ENCODE measurements at places on chromosomes 3 and 15.
A peak's percentile ranks its signal among the peaks of the same experiment; 100 is the strongest.

DNA sequence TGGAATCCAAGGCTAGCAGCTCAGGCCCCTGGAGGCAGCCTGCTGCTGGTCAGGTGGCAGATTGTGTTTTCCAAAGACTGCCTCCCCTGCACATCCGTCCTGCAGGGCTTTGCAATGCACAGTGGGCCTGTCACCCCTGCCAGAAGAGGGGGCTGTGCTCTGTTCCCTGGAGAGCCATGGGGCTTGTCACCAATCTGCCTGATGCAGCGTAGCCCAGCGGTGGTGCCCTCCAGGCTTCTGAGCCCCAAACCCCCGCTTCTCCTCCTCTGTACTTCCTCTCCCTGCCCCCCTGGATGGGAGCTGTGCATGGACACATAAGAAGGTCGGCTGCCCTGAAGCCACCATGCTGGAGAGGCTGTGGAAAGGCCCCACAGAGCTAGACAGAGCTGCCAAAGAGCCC, 10.0 kb upstream of the PLXNA1 start:
- DNase-seq = no peak

GRCh38 chr3:40588406-40588805, 63.6 kb downstream of the ZNF621 start:
- DNase-seq = no peak

- DNase-seq = no peak
These were observed 87.6 kb downstream of the LRIG1 start for GRCh38 chr3:66413151-66413751.

- peak; percentile 78 for DNase-seq
These were observed 4.8 kb downstream of the RARRES1 start for GRCh38 chr3:158727206-158728060.

GRCh38 chr3:59565125-59565524, 515.3 kb upstream of the CFAP20DC start:
- DNase-seq = no peak

DNA sequence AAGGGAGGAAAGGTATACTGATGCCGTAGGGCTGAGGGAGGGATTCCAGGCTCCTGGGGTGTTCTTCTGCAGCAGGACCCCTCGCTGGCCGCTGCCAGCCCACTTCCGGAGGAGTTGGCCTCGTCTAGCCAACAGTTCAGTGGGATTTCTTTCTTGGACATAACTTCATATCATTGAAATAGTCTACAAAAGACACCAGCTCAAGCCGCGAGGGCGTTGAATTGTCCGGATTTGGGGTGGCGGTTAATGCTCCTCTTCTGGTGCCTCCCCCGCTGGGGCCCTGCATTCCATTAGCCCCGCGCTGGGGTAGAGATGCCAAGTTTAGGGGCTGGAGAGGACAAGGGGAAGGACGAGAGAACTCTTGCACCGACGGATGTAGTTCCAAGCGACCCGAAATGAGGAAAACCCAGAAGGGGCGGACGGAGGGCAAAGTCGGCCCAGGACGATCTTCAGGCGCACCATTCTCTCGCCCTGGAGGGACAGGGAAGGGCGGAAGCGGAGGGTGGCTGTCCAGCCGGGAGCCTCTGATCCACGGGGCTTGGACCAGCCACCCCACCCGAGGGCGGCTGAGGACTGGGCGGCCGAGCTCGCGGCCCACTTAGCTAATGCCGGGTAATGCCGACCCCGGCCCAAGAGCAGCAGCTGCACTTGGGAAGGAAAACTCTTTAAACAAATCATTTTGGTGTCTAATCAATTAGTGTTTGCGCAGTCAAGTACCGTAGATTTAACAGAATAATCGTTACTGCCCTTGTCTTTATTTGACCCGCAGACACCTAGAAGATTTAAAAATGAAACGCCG, 4.7 kb upstream of the ONECUT1 start:
- DNase-seq = no peak

DNA sequence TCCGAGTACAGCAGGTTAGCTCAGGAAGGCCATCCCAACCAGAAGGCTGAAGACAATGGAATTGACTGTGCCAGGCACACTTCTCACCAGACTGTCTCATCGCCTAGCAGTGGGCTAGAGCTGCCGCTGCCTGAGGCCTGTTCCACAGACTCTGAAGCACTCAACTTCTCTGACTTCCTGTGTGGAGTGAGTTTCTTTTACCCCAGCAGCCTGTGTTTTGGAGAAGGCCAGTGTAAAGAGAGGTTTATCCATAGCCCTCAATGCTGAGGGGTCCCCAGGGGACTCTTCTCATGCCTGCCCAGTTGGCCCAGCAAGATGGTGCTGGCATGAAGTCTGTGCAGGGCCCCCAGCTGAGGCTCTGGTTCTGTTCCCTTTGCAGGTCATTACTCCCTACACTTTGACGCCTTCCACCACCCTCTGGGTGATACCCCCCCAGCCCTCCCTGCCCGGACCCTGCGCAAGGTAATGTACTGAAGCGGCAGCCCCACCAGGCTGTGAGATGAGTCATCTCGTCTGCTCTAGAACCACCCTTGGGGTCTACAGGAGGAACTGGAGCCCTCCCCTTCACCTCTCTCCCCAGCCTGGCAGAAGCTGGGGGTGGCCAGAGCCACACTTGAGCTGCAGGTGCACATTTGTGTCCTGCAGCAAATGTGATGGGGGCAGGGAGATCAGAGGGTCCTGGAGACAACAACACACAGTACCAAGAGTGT, 5.2 kb upstream of the MANF start:
- DNase-seq = no peak

- no peak for DNase-seq
These were observed 241.7 kb upstream of the MDFIC2 start for GRCh38 chr3:70554170-70554569.

DNA sequence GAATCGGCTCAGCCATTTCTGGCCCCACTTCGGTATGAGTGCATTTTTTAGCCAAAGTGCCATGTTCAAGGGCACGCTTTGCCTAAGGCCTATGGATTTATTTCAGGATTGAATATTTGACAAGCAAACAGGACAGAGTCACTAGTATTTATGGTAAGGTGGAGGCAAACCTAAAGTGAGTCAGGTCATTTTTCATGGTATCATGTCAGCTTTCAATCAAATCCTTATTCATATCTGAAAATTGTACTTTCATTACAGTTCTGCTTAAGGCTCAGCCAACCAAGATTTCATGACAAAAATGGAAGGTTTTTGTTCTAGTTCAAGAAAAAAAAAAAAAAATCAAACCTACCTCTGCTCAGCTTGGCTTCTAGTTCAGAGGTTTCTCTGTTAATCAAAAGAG, 30.5 kb upstream of the ICE2 start:
- DNase-seq = no peak

DNA sequence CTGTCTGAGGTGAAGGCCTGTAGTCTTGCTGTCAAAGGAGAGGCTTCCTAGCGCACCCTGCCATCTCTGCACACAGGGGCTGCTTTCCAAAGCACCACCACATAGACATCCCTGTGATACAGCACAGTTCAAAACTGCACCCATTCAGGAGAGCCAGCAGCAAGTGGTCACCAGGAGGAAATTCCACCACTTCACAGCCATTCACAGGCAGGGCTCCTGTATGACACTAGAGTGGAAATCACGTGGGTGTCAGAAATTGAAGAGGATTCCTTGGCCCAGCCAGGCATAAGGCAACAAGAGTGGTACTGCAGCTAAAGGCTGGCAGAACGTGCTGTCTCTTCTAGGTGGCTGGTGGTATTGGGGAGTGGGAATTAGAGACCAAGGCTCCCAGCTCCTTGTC, 102.8 kb downstream of the RFTN1 start:
- DNase-seq = no peak

DNA sequence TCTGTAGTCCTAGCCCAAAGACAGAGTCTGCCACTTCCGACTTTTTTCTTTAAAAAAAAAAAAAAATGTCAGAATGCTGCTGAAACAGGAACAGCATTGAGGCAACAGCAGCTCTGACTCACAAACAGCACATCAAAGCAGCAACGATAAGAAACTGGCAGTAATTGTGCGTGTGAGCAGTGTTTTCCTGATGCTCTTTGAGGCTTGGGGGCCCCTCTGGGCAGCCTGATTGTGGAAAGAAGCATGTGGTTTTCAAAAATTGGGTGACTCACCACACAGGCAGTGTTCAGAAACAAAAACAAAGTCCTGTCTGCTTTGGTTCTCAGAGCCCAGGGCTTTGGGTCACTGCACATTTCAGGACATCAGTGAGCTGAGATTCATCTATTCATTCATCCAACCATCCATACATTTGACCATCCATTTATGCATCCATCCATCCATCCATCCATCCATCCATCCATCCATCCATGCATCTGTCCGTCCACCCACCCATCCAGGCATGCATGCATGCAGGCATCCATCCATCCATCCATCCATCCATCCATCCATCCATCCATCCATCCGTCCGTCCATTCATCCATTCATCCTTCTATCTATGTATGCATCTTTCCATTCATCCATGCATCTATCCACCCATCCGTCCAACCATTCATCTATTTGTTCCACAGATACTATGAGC, 308.4 kb downstream of the RPLP1 start:
- DNase-seq = peak; percentile 78

DNA sequence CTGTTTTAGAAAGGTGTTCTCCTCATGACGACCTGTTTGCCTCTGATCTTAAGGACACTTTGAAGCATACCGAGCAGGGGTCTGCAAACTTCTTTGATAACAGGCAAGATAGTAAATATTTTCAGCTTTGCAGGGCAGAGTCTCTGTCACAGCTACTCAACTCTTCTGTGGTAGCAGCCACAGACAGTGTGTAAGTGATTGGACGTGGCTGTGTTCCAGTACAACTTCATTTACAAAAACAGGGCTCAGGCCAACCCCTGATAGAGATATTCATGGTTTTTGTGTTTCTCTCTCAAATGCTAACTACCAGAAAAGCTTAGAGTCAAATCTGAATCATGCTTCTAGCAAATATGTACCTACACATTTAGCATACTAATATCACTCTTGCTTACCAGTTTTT, 51.5 kb downstream of the TGFBR2 start:
- DNase-seq = no peak

GRCh38 chr3:15300323-15301078, 31.9 kb downstream of the SH3BP5 start:
- peak; percentile 45 for DNase-seq

GRCh38 chr15:69435985-69436384, 16.6 kb upstream of the RPLP1 start:
- DNase-seq = no peak

- no peak for DNase-seq
These were observed 71.0 kb downstream of the FILIP1L start for GRCh38 chr3:100043271-100043670.

DNA sequence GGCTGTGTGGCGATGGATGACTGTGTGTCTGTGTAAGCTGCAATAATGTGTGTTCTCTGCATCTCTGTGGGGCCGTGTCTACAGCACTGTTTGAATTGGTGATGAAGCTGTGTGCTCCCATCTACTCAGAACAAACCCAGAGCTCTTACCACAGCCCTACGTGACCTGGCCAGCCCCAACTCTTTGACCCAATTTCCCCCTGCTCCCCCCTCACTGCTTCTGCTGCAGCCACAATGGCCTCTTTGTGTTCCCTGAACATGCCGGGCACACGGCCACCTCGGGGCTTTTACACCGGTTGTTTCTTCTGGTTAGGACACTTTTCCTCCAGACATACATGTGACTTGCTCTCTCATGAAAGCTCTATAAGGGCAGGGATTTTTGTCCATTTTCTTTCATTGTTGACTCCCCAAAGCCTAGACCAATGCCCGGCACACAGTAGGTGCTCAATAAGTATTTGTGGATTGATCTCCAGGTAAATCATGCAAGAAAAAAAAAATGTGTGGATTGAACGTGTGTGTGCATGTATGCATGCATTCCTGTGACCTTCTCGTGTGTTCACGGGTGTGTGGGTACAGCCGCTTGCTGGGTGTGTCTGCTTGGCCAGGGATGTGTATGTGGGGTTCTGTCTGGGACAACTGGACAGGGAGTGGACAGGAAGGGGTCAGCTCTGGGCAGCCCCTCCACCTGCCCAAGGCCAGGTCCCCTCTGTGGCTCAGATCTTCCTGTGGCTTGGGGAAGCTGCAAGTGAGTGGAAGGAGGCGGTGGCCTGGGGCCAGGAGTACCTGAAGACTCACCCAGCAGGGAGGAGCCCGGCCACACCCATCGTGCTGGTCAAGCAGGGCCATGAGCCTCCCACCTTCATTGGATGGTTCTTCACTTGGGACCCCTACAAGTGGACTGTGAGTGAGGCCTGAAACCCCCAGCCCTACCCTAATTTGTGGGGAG, 14.8 kb downstream of the VILL start:
- DNase-seq = no peak

GRCh38 chr15:85118581-85118980, 136.9 kb downstream of the PDE8A start:
- DNase-seq = no peak

- peak; percentile 71 for DNase-seq
These were observed 118.8 kb downstream of the ECT2 start for GRCh38 chr3:172869368-172869771.

- no peak for DNase-seq
These were observed 3.3 kb downstream of the TPM1 start for GRCh38 chr15:63045879-63046278.

- DNase-seq = no peak
These were observed 11.1 kb downstream of the SLC24A1 start for GRCh38 chr15:65632780-65633375.

- no peak for DNase-seq
These were observed 3.4 kb upstream of the ATP2B2 start for GRCh38 chr3:10508619-10509260.

- no peak for DNase-seq
These were observed 9.6 kb downstream of the CHST13 start for GRCh38 chr3:126533506-126533905.

- DNase-seq = no peak
These were observed 173.5 kb downstream of the TNIK start for GRCh38 chr3:171286580-171287249.

- no peak for DNase-seq
These were observed 511.7 kb upstream of the CDIN1 start for GRCh38 chr15:36067483-36068274.

DNA sequence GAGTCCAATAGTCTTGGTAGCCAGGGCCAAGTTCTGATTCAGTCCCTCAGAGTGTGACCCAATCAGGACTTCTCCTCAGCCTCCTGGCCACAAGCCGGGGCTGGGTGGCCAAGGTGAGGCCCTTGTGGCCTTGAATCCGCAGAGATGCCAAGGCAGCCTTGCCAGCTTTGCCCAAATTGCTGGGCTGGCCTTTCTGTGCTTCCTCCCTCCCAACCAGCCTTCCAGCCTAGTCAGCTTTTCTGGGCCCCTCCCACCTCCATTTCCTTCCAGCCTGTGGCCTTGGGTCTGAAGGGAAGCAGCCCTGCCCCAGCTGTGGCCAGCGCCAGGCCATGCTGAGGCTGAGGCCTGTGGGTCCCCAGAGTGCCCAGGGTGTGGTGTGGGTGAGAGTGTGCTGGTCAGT, 34.3 kb upstream of the ANKDD1A start:
- DNase-seq = no peak

GRCh38 chr15:64460724-64461720, 644 bp downstream of the ZNF609 start:
- DNase-seq = peak; percentile 58
